Esophagus muscularis mucosa (tissue), 4 donors: ENCODE measurements at places on chromosomes 12 and 14.
A peak's percentile ranks its signal among the peaks of the same experiment; 100 is the strongest.

GRCh38 chr14:102828151-102828550 is 50.9 kb downstream of the TRAF3 start:
- no peak for DNase-seq

DNA sequence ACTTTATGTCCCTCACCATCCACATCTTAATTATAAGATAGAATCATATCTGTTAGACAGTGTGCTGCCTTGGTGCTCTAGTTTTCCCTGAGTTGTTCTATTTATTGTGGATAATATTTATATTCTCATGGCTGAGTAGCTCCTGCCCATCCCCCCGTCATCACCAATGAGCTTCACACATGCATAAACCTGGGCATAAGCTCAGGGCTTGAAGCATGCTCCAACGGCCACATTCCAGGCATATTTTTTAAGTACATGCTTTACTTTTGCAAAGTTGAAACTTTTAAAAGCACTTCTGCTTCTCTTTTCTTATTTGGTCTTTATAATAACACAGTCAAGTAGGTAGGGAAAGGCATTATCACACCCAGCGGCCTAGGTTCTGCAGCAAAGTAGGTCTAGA is 3.4 kb upstream of the FBXO34 start:
- DNase-seq: no peak

GRCh38 chr12:4025181-4026019 is 152.2 kb upstream of the PARP11 start:
- no peak for DNase-seq

GRCh38 chr12:27511031-27511722 is 12.8 kb upstream of the PPFIBP1 start:
- no peak for DNase-seq

GRCh38 chr14:83992857-83993256 is 1537.1 kb upstream of the FLRT2 start:
- DNase-seq: no peak

- no peak for DNase-seq
These were observed 16.4 kb downstream of the LRCOL1 start for GRCh38 chr12:132593938-132594358.

DNA sequence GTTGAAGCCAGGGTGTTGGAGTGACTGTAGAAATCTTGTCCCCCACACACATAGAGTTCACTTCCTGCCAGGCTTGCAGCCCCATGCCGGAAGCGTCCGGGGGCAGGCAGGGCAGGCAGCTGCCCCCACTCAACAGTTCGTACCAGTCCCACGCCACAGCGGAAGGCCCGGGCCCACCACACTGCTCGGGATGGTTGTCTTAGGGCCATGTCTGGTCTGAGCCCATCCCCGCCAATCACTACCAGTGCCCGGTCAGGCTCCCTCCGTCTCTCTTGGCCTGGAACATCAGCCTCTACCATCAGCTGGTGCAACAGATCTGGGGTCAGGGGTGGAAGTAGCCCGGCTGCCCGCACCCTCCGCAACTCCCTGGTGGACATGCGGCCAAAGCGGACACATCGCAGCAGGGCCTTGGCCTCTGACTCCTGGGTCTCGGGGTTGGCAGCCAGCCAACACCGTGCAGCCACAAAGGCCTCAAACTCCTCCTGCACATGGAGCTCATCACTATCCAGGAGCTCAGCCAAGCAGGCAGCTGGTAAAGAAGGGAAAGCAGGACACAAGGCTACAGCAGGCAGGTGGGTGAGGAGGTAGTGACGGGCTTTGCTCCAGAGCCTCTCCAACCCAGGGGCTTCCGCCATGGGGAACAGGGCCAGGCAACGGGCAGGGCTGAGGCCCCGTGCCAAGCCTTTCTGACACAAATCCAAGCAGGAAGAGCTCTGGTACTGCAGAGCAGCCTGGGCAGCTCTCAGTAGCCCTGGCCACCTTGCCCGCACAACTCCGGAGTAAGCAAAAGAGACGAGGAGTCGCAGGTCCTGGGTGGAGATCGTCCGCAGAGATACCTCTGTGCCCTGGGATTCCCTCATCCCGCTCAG is 5.9 kb downstream of the KLHL33 start:
- no peak for DNase-seq

- DNase-seq: no peak
These were observed 90.5 kb upstream of the FOXN3 start for GRCh38 chr14:89507521-89507920.

GRCh38 chr12:118637767-118638370 is 261.5 kb downstream of the SUDS3 start:
- DNase-seq: no peak

GRCh38 chr12:79397609-79398008 is 293.2 kb downstream of the PAWR start:
- DNase-seq: no peak

GRCh38 chr12:96997797-96998484 is 90.9 kb downstream of the NEDD1 start:
- no peak for DNase-seq

- peak; percentile 95 for DNase-seq
These were observed 729 bp upstream of the GAPDH start for GRCh38 chr12:6533653-6533922.

DNA sequence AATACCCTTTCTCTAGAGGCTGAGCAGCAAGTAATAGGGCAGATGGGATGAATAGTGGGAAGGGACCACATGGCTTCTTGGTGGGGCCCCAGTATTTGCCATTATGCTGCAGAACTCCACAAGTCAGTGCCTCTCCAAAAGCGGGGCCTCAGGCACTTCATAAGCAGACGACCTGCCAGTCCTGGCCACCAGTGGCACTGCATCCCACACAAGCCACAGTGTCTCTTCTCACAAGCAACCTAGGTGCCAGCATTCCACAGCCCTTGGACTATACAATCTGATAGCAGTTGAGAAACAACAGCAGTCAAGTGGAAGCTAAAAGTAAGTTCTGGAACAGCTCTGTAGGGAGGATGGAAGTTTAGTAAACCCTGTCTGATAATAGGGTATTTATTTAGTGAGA is 4.2 kb upstream of the SLC8A3 start:
- peak; percentile 70 for DNase-seq

GRCh38 chr12:16282978-16283377 is 5.5 kb upstream of the SLC15A5 start:
- DNase-seq: no peak

GRCh38 chr14:78627114-78627513 is 456.9 kb downstream of the NRXN3 start:
- DNase-seq: no peak

DNA sequence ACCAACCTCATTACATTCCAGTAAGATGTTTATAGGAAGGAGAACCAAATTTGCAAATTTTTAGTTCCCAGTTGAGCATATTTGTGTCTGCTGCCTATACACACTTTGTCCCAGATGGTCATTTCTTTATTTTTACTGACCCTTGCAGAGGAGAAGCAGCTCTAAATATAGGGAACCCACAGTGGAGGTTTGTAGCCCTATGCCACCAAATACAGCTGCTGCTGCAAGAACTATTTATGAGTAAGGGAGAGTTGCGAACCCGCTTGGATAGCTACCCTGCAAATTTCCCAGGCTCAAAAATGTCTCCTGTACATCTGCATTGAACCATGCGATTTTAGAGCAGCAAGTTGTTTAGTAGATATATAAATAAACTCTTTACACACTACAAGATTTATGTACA is 48.2 kb downstream of the NAV3 start:
- no peak for DNase-seq

GRCh38 chr14:92437309-92437708 is 76.3 kb upstream of the RIN3 start:
- DNase-seq: no peak

GRCh38 chr14:61699027-61699426 is 3.7 kb downstream of the HIF1A start:
- DNase-seq: no peak

DNA sequence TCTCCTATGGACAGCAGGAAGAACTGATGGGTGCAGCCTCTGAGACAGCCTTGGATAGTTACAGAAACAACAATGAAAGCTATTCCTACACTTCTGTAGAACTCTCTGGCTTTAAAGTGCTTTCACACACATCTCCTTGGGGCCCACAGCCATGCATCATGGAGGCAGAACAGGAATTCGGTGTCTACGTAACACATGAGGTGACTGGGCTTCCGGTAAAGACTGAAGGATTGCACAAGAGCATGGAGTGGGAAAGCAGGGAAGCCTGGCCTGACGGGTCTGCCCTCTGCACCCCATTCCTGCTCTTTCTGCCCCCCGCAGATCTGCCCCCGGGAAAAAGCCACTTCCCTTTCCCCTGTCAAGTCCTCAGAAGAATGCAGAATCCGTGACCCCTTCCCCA is 82.6 kb downstream of the VWF start:
- DNase-seq: no peak

DNA sequence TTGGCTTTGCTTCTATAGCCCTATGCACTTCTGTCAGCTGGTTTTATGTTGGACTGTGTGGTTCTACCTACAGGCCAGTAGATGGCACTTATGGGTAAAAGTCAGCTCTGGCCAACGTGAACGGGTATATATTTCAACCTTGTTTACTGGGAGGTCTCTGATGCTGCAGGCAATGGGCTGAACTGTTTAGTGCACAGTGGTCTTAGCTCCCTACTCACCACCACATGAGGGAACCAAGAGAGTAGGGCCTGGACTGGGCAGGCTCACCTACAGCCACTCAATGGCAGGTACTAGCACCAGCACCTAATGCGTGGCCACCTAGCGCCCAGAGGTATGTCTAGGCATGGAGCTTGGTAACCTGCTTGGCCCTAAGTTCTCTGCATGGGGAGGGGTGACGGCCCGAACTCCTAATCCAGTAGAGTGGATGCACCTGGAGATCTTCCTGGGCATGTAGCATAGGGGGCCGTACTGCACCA is 481.8 kb downstream of the TMEM117 start:
- DNase-seq: no peak

GRCh38 chr14:31307618-31308017 is 100.0 kb upstream of the HECTD1 start:
- DNase-seq: no peak
